T follicular helper cell (primary cell): ENCODE measurements at places on chromosomes 6 and 20.

DNA sequence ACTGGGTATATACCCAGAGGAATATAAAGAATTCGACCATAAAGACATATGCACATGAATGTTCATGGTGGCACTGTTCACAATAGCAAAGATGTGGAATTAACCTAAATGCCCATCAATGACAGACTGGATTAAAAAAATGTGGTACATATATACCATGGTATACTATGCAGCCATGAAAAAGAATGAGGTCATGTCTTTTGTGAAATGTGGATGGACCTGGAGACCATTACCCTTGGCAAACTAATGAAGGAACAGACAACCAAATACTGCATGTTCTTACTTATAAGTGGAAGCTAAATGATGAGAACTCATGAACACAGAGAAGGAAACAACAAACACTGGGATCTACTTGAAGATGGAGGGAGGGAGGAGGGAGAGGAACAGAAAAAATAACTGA is 186.7 kb upstream of the SSTR4 start:
- no peak for DNase-seq

- no peak for DNase-seq
Measured at GRCh38 chr20:3993109-3993508, 22.2 kb downstream of the RNF24 start.

- DNase-seq: no peak
Measured at GRCh38 chr6:47741807-47742206, 40.0 kb upstream of the OPN5 start.

GRCh38 chr6:144477396-144477795 is 192.3 kb downstream of the UTRN start:
- no peak for DNase-seq

GRCh38 chr6:11812951-11813350 is 34.3 kb upstream of the ADTRP start:
- no peak for DNase-seq

- no peak for DNase-seq
Measured at GRCh38 chr20:54389596-54390280, 85.7 kb upstream of the DOK5 start.

- no peak for DNase-seq
Measured at GRCh38 chr6:76014626-76015530, 57.6 kb downstream of the IMPG1 start.

- no peak for DNase-seq
Measured at GRCh38 chr20:33438481-33438880, 5.1 kb downstream of the SNTA1 start.

DNA sequence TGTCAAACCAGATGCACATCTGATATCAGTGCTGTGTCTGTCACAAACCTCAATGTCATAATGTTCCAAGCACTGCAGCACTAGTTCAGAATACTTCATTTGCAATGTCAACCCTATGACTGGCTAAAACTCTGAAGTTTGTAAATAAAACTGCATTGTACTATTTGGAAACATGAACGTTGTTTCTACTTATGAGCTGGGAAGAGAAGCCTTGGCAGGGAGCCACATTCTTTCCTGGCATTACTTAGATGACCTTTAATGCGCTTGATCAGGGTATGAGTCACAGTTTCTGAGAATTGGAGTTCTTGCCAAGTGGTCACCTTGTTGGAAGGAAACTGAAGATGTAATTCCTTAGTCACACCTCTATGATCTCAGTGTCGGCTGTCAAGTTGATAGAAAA is 664.8 kb upstream of the MMS22L start:
- DNase-seq: no peak
